ENCODE measurements at places on chromosomes 7 and 10.

- DNase-seq = no peak
These were observed 35.3 kb downstream of the CDC14C start for GRCh38 chr7:48959676-48960075.

DNA sequence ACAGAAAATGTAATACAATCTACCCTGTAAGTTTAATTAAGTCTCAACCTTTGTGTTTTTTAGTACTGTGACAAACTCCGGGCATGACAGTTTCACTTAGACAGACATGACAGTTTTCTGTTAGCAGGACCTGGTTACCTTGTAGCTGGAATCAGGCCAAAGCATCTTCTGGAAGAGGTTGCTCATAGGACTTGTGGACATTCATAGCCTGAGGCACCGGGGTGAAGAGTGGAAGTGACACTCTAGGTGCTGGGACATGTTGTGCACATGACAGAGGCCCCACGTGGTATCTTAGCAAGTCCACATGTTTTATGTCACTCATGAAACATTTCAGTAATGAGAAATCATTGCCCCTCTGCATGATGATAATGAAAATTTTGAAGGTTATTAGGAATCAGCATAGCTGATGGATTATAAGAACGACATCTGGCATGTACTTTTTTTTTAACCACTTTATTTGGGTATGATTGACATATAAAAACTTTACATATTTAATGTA is 441.4 kb downstream of the CNTNAP2 start:
- no peak for DNase-seq

DNA sequence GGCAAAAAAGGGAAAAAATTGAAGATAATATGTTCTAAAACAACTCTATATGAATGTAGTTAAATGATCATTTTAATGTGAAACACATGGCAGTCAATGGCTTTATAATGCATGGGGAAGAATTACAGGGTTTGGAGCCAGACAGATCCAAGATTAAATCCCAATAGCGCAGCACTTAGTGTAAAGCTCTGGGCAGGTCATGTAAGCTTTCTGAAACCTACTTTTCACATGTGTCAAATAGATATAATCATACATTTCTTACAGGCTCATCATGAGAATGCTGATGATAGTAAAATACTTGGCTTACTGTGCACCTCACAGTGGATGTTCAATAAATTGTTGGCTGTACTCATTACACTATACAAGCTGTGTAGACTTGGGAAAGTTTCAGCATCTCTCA is 48.0 kb upstream of the ZNF365 start:
- no peak for DNase-seq

DNA sequence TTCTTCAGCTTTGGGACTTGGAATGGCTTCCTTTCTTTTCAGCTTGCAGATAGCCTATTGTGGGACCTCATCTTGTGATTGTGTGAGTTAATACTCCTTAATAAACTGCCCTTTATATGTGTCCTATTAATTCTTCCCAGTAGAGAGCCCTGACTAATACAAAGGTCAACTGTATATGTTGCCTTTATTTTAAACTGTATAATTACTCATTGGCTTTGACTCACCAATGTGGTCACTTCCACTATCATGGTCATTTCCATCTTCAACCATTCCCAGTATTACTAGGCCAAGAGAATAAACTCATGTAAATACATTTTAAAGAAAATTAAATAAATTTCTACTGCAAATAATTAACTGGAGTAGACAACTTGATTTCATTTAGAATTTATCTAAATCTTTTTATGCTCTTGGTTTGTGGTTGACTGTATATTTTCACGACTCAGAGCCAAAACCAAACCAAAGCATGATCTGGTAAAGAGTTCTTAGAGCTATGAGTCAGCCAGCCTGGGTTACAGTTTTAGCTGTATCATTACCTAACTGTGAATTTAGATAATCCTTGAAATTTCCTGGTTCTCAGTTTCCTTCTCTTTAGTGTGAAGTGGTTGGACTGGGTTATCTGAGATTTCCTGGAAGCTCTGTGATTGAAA is 188.4 kb downstream of the PPP1R3A start:
- peak; percentile 39 for DNase-seq

- no peak for DNase-seq
These were observed 966.8 kb downstream of the LRMDA start for GRCh38 chr10:76398043-76398710.

DNA sequence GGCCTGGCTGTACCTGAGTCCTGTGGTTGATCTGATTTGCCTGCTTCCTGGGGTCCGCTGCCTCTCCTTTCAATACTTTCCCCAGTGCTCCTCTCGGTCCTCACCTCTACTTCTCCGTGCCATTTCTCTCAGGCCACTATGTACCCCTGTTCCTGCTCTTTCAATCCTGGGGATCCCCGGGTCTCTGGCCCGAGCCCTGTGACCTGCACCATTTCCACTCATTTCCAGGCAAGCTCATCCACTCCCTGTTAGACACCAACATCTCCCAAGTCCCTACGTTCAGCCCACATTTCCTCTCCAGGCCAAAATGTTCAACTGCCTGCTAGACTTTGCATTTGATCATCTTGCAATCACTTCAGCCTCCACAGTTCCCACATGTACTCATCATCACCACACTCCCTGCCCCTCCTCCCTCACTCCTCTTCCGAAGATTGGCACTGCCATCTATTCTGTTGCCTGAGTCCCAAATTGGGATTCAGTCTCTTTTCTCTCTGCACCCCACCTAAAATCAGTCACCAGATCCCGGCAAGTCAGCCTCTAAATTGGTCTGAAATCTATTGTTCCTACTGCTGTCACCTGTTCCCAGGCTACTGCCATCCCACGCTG is 34.4 kb upstream of the ZMIZ1 start:
- DNase-seq = no peak

DNA sequence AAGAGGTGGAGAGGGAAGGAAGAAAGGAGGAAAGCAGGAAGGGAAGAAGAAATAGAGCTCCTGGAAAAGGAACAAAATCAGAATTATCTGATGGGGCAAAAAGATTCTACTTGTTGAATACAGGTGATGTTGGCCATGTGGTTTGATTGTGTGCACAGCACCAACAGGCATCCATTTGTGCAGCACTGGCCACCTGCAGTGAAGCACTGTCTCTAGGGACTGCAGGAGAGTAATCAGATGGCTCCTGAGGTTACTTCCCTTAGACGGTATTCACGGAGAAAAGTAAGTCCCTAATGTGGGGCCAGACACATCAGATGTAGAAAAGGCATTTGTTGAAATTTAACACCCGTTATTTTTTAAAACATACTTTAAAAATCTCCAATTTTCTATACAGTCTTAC is 135.3 kb upstream of the VIPR2 start:
- DNase-seq = no peak
